Activated CD8-positive, alpha-beta memory T cell treated with anti-CD3 and anti-CD28 coated beads, Interleukin-2, amount 50 U/mL, for 48 hours (primary cell): ENCODE measurements at places on chromosomes 3 and 15.

DNA sequence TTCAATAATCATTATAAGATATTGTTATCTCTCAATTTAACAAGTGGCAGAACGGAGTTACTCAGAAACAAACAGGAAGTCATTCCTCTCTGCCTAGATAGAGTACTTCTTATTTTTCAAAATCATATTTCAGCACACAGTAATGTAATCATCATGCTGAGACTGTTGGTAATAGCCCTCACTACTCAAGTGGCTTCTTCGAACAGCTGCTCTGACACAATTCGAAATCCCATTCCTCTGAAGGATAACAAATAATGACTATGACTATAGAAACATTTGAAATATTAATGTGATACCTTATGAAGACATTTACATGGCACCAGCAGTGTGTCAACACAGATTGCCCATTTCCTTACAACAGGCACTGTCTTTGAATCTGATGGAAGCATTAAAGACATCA is 1249.8 kb downstream of the NSUN3 start:
- no peak for DNase-seq

DNA sequence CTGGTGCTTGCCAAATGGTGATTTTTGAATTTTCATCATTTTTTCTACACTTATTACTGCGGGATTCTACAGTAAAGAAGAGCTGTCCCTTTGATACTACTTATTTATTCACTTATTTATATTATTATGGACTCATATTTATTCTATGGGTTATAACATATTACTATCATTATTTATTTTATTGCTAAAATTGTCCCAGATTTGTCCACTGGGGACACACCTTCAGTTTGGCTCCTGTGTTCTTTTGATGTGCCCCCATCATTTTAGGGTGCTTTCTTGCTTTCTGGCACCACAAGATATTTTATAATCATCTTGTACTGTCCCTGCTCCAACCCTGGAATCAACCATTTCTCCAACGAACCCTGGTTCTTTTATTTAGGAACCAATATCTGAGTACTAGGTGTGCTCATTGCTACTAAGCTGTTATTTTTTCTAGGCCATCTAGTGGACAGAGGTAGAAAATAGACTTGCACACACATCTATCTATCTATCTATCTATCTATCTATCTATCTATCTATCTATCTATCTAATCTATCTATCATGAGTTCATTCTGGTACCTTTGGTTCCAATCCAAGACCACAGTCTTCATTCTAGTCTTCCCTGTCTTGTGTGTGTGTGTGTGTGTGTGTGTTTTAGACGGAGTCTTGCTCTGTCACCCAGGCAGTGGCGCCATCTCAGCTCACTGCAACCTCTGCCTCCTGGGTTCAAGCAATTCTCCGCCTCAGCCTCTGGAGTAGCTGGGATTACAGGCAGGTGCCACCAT is 16.0 kb downstream of the SLC22A14 start:
- peak; percentile 7 for DNase-seq

- DNase-seq, result no peak
These were observed 53.2 kb downstream of the MEF2A start for GRCh38 chr15:99618941-99619411.

DNA sequence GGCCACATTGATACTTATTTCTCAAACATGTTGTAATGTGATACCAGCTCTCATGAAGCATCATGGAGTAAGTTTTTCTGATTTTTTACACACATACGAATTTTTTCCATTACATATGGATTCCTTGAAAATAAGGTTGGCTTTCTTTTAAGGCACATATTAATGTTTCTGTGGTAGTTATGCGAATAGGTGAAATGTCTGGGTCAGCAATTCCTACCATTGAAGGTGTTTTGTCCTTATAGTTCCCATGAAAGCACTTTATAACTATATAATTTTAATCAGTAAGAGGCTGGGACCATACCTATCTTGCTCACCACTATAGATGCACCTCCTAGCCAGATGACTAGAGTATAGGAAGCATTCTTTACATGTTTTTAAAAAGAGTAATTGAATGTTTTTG is 33.0 kb downstream of the PHLDB2 start:
- no peak for DNase-seq

GRCh38 chr15:52362497-52362896 is 66.9 kb upstream of the MYO5C start:
- no peak for DNase-seq

- no peak for DNase-seq
These were observed 112.0 kb upstream of the RPL32 start for GRCh38 chr3:12953201-12953995.

DNA sequence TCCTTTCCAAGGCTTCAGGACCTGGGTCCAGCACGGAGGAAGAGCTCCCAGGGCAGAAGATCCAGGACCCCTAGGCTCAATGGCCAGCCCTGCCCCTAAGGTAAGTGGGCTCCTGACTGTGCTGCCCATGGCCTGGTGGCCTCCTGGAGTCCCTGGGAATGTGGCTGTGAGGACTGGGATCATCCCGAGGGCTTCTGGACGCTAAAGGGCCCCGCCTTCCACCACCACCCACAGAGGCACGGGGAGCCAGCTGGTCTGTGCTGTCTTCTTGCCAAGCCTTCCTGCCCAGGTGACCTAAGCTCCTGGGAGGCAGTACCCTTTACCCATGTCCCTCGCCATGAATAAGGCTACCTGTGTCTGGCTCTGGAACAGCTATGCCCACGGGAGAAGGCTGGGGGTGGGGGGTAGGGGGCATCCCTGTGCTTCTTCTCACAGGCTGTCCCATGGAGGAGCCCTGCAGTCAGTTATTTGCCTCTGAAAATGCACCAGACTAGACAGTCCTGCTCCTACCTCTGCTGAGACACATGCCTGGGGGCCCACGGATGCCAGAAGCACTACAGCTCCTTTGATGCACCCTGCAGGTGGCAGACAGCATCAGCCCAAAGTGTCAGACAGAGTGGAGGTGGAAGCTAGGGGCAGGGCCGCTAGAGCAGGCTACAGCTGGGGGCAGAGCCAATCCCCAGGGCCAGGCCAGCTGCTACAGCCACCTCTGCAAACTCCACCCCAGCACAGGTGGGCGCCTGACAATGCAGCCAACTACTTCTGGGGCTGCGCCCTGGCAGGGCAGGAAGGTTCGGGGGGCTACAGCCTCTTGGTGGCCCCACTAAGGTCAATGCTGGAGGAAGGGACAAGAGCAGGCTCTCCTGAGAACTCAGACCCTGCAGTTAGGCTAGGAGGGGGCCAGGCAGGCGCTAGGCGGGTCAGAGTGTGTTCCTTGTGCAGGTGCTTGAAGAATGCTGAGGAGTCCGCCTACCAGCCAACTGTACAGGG is 90.9 kb downstream of the SEC22A start:
- DNase-seq, result no peak

DNA sequence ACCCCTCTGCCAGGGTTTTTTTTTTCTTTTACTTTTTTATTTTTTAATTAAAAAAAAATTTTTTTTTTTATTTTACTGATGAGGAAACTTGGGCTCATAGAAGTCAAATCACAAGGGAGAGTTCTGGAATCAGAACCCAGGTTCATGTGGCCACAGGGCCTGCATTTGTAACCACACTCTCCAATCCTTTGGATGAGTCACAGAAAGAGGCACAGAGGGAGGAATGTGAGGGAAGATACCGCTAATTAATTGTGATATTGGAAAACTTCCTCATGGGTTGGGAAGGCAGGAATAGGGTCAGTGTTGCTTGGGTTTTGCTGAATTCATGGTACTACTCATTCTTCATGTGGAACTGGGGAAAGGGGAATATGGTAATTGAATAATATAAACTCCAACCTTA is 132.9 kb upstream of the SLC6A11 start:
- DNase-seq, result no peak

- DNase-seq, result peak; percentile 40
These were observed 2.6 kb upstream of the HHATL start for GRCh38 chr3:42705058-42705767.

DNA sequence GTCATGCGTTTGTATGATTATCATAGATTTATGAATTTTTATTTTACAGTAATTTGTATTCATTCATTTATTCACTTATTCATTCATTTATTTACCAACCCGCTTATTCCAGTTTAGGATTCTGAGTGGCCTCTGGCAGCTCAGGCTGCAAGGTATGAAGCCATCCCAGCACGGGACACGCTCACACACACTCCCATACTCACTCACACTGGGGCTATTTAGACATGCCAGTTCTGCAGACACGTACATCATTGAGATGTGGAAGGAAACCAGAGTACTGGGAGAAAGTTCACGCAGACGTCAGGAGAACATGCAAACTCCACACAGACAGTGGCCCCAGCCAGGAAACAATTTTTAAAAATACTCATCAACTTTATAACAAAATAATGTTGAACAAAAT is 5.1 kb downstream of the CDIN1 start:
- no peak for DNase-seq

- DNase-seq, result no peak
These were observed 420.6 kb downstream of the SHQ1 start for GRCh38 chr3:72427624-72428023.

DNA sequence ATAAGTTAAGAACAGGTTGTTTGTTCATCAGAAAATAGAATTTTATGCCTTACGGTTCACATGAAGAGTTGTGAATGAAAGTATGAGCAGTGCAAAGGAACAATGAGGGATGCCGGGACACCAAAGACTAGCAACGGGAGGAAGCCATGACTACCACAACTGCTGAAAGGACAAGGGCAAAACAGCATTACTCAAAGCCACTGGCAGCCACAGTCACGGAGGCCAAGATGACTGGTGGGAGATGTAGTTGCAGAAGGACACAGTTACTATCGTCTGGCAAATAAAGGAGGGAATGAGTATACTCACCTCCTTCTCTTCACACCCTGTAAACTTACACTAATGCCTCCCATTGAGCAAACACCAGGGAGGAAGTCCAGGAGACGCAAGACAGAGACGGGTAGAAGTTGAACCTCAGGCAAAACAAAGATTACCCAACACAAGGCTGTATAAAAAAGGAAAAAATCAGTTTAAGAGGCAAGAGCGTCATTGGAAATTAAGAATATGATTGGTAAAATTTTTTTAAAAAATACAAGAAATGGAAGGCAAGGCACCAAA is 675.5 kb downstream of the FHIT start:
- DNase-seq, result no peak

- no peak for DNase-seq
These were observed 141.3 kb upstream of the PDZRN3 start for GRCh38 chr3:73765878-73766545.

- DNase-seq, result no peak
These were observed 258.1 kb upstream of the NECTIN3 start for GRCh38 chr3:110813541-110813940.

- DNase-seq, result no peak
These were observed 863 bp downstream of the PSMA4 start for GRCh38 chr15:78540871-78541743.

GRCh38 chr3:178223876-178224275 is 312.4 kb upstream of the KCNMB2 start:
- DNase-seq, result no peak

- DNase-seq, result no peak
These were observed 472.8 kb downstream of the ZIC1 start for GRCh38 chr3:147881933-147882332.

GRCh38 chr3:101813817-101814440 is 34.9 kb downstream of the NXPE3 start:
- no peak for DNase-seq

GRCh38 chr15:42059661-42060476 is 34.5 kb downstream of the PLA2G4D start:
- DNase-seq, result peak; percentile 92

DNA sequence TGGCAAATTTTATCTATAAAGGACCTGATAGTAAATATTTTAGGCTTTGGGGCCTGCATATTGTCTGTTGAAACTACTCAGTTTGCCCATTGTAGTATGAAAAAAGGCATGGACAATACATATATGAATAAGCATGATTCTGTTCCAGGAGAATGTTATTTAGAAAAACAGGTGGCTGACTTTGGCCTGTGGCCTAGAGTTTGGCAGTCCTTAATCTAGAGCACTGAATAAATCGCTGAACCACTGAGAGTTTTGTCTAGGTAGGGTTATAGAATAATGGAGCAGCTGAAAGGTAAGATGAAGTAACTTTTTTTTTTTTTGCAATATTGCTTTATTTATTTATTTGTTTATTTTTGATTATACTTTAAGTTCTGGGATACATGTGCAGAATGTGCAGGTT is 75.0 kb downstream of the LRRC49 start:
- no peak for DNase-seq

DNA sequence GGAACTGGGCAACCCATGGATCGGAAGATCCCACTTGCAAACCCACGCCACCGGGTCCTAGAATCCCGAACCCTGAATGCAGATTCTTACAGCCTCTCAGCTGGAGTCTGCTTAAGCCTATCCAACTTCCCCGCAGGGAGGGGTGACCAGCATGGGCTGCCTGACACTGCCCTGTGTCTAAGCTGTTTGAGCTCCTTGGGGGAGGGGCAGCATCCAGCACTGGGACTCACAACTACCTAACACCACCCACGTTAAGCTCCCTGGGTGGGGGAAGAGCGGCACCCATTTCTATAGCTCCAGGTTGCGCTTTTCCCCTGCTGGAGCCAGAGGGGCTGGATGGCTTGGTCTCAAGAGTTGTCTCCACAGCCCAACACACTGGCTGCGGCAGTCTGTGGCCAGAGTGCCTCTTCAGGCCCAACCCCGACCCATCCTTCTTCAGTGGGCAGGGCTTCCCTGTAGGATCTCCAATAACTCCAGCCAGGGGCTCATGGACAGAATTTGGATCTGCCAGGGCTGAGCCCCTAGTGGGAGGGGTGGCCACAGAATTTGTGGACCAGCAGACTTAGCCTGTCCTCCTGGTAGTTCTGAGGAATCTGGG is 649.2 kb downstream of the TUSC7 start:
- no peak for DNase-seq

DNA sequence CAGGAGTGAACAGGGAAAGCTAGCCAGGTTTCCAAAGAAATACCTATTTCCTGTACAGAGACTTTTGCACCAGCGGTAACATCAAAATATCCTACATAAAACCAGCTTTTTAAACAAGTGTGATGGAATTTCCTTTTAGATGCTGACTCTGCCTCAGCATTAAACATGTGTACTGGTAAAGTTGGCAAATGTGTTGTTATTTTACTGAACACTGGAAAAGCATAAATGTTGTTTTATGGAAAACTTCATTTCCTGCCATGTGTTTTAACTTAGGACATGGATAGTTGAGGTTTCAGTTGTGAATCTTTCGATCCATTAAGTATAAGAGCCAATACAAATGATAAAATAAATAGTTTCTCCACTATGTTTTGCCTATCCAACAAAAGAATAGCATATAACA is 15.7 kb downstream of the OXNAD1 start:
- DNase-seq, result no peak

GRCh38 chr15:80060356-80061006 is 1.0 kb downstream of the ZFAND6 start:
- peak; percentile 57 for DNase-seq

DNA sequence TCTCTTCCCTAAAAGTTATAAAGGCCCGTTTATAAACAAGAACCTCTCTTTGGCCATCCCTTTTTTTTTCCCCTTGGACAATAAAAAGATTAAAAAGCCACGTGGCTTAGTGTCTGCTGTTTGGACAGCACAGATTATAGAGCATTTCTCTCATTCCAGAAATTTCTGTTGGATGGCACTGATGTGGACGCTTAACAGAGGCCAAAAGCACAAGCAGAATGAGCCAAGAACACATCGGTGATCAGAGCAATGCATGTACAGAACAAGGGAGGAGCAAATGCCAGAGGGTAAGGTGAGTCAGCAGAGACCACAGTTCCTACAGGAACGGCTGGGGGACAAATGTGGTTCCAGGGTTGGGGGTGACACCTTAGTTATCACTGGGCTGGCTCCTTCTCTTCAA is 30.3 kb upstream of the CTNNB1 start:
- DNase-seq, result no peak

GRCh38 chr15:89358755-89359439 is 24.3 kb upstream of the POLG start:
- peak; percentile 97 for DNase-seq

GRCh38 chr3:25575001-25575400 is 89.7 kb downstream of the TOP2B start:
- no peak for DNase-seq
